NAMALWA (cell line): ENCODE measurements at places on chromosomes 6 and 20.

DNA sequence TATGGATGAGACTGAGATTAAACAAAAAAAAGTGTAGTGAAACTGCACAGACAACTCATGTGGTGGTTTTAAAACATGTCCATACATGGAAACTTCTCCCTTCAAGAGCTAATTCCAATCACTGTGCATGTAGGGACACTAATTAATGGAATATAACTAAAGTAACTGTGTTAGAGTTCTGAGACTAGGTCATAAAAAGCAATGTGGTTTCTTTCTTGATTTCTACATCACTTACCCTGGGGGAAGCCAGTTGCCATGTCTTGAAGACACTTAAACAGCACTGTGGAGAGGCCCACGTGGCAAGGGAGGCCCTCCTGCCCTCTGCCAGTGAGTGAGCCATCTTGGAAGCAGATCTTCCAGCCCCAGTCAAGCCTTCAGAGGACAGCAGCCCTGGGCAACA, 118.2 kb upstream of the DST start:
- no peak for DNase-seq

DNA sequence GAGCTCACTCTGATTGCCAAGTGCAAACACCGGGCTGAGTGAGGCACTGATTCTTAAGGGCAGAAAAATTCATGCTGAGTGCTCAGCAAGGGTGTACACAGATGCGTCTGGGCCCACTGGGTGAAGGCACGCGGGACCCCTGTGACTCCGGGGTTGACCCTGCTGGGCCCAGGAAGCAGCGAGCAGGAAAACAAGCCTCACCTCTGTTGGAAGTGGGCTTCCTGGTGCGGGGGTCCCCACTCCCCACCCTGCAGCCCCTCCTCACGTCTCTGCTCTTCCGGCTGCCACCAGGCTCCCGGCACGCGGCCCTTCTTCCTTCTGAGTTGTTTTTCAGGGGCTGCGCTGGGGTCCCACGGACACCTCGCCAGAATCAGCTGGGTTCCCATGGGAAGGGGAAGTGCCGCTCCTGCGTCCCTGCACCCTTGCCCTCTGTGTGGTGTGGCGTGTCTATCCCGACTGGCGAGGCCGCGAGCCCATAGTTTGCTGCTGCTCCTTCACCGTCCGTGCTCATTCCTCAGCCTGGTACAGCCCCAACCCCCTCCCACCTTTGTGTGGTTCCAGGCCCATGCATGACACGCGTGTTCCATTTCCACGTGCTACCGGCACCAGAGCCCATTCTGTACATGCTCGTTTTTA, 80.6 kb upstream of the BHLHE23 start:
- no peak for DNase-seq

GRCh38 chr20:49395659-49396058, 86.8 kb downstream of the KCNB1 start:
- DNase-seq: no peak

- DNase-seq: no peak
These were observed 54.1 kb upstream of the SALL4 start for GRCh38 chr20:51856432-51856831.

DNA sequence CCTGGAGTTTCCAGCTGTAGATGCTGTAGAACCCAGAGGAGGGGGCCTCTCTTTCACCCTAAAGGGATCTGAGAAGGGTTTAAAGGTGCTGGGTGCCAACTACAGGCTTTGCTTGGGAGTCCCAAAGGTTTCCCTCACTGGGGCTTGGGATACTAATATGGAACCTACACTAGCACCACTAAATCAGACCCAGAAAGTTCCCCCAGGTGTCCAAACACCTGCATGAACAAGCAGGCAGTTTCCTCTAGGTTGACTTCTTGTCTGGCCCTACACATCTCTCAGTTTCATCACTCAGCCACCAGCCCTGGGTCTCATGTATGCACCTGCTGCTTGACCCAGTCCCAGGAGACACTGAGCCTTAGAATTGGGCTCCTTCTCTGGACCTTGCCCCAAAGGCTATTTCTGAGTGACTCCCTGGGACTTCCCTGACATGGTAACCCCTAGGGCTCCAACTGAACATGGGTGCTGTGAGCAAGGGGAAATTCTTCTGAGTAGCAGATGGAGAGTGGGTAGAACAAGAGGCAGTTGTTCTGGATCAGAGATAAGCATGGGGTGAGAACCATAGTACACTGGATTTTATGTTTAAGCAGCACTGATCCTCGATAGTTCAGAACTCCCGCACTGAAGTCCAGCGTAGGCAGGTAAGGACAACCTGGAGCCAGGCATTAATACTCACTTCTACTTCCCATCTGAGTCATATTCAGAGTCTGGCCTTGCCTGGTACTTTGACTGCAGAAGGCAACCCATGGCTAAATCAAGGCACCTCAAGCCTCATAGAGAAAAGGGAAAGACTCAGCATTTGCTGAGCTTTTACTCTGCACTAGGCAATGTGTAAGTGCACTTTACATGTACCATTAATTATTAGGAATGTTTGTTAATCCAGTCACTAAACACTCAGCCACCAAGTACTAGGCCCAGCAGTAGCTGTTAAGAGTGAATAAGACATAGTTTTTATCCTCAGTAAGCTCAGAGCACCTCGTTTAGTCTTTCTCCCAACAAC, 16.8 kb downstream of the BCL2L1 start:
- peak; percentile 57 for DNase-seq
